Upper lobe of left lung (tissue), 6 donors: ENCODE measurements at places on chromosomes 5 and 9.

GRCh38 chr9:36840898-36841536, 193.1 kb downstream of the PAX5 start:
- H3K27me3 ChIP-seq = no peaks in the 10 kb centered on the region
- no peaks in the 10 kb centered on the region for H3K36me3 ChIP-seq
- H3K4me3 ChIP-seq = no peak overlapping the region
- H3K4me1 ChIP-seq = no peaks in the 10 kb centered on the region
- no peak for DNase-seq
- no peak overlapping the region for H3K27ac ChIP-seq

DNA sequence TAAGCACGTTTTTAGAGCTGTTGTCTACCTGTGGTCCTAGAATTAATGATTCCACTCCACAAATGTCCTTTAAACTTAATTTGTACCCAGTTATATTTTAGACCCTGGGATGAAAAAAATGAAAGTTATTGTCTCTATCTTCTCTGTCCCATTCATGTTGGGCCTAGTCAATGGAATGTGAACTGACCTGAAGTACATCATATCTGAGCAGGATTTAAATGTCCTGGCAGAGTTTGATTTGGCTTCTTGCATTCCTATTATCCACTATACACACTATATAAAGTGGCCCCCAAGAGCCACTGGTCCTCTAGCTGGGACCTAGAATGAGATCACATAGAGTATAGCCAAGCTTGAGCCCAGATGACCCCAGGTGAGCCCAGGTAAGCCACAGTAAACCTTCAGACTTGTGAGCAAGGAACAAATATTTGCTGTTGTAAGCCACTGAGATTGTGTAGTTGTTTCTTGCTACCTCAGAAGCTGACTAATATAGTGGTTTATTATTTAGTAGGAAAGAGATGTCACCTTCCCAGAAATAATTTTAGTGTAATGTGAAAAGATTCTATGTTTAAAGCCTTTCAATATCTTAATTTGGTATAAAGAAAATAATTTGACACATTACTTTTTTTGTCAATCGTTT, 37.1 kb upstream of the C6 start:
- no peaks in the 10 kb centered on the region for H3K36me3 ChIP-seq
- H3K27ac ChIP-seq = no peak overlapping the region
- DNase-seq = no peak

GRCh38 chr9:72636621-72637020, 115.2 kb downstream of the TMC1 start:
- H3K4me3 ChIP-seq = no peak overlapping the region
- H3K4me1 ChIP-seq = no peaks in the 10 kb centered on the region
- no peaks in the 10 kb centered on the region for H3K27me3 ChIP-seq
- H3K27ac ChIP-seq = no peak overlapping the region
- no peak for DNase-seq

GRCh38 chr9:33222031-33222430, 17.9 kb upstream of the SPINK4 start:
- peaks cover 17% of the 10 kb centered on the region for H3K4me1 ChIP-seq
- H3K27me3 ChIP-seq = no peaks in the 10 kb centered on the region
- no peak for DNase-seq
- no peak overlapping the region for H3K4me3 ChIP-seq
- no peak overlapping the region for H3K27ac ChIP-seq

- no peak overlapping the region for H3K27ac ChIP-seq
- no peak overlapping the region for H3K4me3 ChIP-seq
- DNase-seq = no peak
These were observed 58.1 kb downstream of the ICE1 start for GRCh38 chr5:5480481-5481111.

- H3K4me3 ChIP-seq = no peak overlapping the region
- no peak overlapping the region for H3K27ac ChIP-seq
- no peak for DNase-seq
- no peaks in the 10 kb centered on the region for H3K27me3 ChIP-seq
These were observed 9.1 kb upstream of the DAB2 start for GRCh38 chr5:39433848-39434247.

GRCh38 chr5:32355686-32356085, 42.9 kb upstream of the MTMR12 start:
- DNase-seq = no peak
- no peak overlapping the region for H3K4me3 ChIP-seq
- no peaks in the 10 kb centered on the region for H3K4me1 ChIP-seq
- peaks cover 15% of the 10 kb centered on the region for H3K36me3 ChIP-seq
- no peak overlapping the region for H3K27ac ChIP-seq

GRCh38 chr9:82829818-82830217, 233.1 kb downstream of the RASEF start:
- DNase-seq = no peak
- no peak overlapping the region for H3K4me3 ChIP-seq
- H3K4me1 ChIP-seq = no peaks in the 10 kb centered on the region
- no peaks in the 10 kb centered on the region for H3K27me3 ChIP-seq
- no peak overlapping the region for H3K27ac ChIP-seq

- H3K27me3 ChIP-seq = no peaks in the 10 kb centered on the region
- no peak overlapping the region for H3K27ac ChIP-seq
- no peak for DNase-seq
- H3K4me1 ChIP-seq = no peaks in the 10 kb centered on the region
These were observed 194.4 kb upstream of the SLC27A6 start for GRCh38 chr5:128770907-128771306.

GRCh38 chr9:94277885-94278536, 18.9 kb downstream of the ZNF169 start:
- no peak overlapping the region for H3K27ac ChIP-seq
- H3K4me1 ChIP-seq = no peaks in the 10 kb centered on the region
- no peak for DNase-seq
- H3K36me3 ChIP-seq = peaks cover 20% of the 10 kb centered on the region

GRCh38 chr5:111201705-111202104, 22.5 kb upstream of the CAMK4 start:
- H3K27ac ChIP-seq = no peak overlapping the region
- H3K4me3 ChIP-seq = no peak overlapping the region
- DNase-seq = no peak
- H3K27me3 ChIP-seq = no peaks in the 10 kb centered on the region

GRCh38 chr9:36971935-36972488, 62.1 kb downstream of the PAX5 start:
- H3K4me1 ChIP-seq = no peaks in the 10 kb centered on the region
- H3K4me3 ChIP-seq = no peak overlapping the region
- no peak overlapping the region for H3K27ac ChIP-seq
- no peaks in the 10 kb centered on the region for H3K27me3 ChIP-seq

- H3K27me3 ChIP-seq = no peaks in the 10 kb centered on the region
- DNase-seq = no peak
- no peak overlapping the region for H3K27ac ChIP-seq
- H3K4me3 ChIP-seq = no peak overlapping the region
These were observed 129.7 kb downstream of the RAPGEF6 start for GRCh38 chr5:131505237-131505908.

DNA sequence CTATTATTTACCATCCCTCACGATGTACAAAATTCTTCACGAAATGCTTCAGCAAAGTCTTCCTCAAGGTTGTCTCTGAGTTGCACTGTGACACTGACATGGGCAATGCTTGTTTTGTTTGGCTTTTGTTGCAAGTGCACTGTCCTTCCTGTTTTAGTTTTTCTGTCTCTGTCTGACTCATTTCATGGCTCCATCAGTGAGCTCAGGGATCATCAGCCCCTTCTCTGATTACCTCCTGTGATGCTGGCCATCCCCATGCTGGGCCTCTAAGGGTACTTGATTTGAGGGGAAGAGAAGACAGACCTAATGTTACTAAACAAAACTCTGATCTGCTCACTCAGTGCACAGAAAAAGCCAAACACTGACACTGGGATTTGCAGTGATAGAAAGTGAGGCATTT, 37.6 kb upstream of the STX17 start:
- no peak overlapping the region for H3K27ac ChIP-seq
- no peaks in the 10 kb centered on the region for H3K36me3 ChIP-seq
- H3K27me3 ChIP-seq = no peaks in the 10 kb centered on the region
- H3K4me1 ChIP-seq = no peaks in the 10 kb centered on the region
- DNase-seq = no peak

GRCh38 chr9:70398145-70398556, 16.3 kb downstream of the KLF9 start:
- H3K36me3 ChIP-seq = no peaks in the 10 kb centered on the region
- H3K4me3 ChIP-seq = no peak overlapping the region
- no peak for DNase-seq
- H3K27me3 ChIP-seq = no peaks in the 10 kb centered on the region
- H3K4me1 ChIP-seq = peaks cover 94% of the 10 kb centered on the region

GRCh38 chr5:105101577-105101976, 1539.0 kb upstream of the NUDT12 start:
- no peak overlapping the region for H3K27ac ChIP-seq
- no peak for DNase-seq
- peaks cover 3% of the 10 kb centered on the region for H3K4me1 ChIP-seq
- no peaks in the 10 kb centered on the region for H3K27me3 ChIP-seq
- H3K36me3 ChIP-seq = no peaks in the 10 kb centered on the region
- H3K4me3 ChIP-seq = no peak overlapping the region

DNA sequence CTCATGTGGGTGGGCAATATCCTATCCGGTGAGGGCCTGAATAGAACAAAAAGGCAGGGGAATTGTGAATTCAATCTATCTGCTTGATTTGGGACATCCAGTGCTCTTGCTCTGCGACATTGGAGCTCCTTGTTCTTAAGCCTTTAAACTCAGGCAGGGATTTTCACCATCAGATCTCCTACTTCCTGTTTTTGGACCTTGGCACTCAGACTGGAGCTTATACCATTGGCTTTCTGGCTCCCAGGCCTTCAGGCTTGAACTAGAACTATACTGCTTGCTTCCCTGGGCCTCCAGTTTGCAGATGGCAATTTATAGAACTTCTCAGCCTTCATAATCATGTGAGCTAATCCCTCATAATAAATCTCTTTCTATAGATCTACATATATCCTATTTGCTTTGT, 134.3 kb upstream of the CLINT1 start:
- H3K27me3 ChIP-seq = no peaks in the 10 kb centered on the region
- H3K4me3 ChIP-seq = no peak overlapping the region
- no peak overlapping the region for H3K27ac ChIP-seq
- no peaks in the 10 kb centered on the region for H3K36me3 ChIP-seq
- H3K4me1 ChIP-seq = no peaks in the 10 kb centered on the region
- no peak for DNase-seq

GRCh38 chr9:137960496-137960895, 82.9 kb downstream of the CACNA1B start:
- H3K27me3 ChIP-seq = no peaks in the 10 kb centered on the region
- H3K27ac ChIP-seq = no peak overlapping the region
- no peaks in the 10 kb centered on the region for H3K36me3 ChIP-seq
- H3K4me3 ChIP-seq = no peak overlapping the region

DNA sequence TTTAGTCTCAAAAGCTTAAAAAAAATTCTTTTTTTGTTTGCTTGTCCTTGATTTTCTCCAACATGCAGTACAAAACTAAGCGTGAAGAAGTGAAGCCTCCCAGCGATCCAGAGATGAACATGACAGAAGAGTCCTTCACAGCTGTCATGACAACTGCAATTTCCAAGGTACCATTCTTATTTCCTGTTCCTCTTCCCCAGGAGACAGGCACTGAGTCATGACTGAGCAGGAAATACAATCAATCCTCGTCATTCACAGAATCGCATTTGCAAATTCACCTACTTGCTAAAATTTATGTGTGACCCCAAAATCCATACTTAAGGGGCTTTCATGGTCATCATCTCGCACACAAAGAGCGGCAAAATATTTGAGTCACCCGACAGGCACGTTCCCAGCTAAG, 77.3 kb downstream of the SLC1A1 start:
- no peak overlapping the region for H3K4me3 ChIP-seq
- H3K4me1 ChIP-seq = no peaks in the 10 kb centered on the region
- DNase-seq = no peak
- no peaks in the 10 kb centered on the region for H3K36me3 ChIP-seq
- no peaks in the 10 kb centered on the region for H3K27me3 ChIP-seq

- H3K36me3 ChIP-seq = no peaks in the 10 kb centered on the region
- no peak overlapping the region for H3K27ac ChIP-seq
- H3K4me3 ChIP-seq = no peak overlapping the region
- H3K27me3 ChIP-seq = no peaks in the 10 kb centered on the region
- H3K4me1 ChIP-seq = no peaks in the 10 kb centered on the region
These were observed 665.1 kb downstream of the CDH18 start for GRCh38 chr5:19322716-19323485.

GRCh38 chr5:141003031-141003430, 36.8 kb downstream of the PCDHAC2 start:
- H3K4me1 ChIP-seq = peaks cover 28% of the 10 kb centered on the region
- no peak for DNase-seq
- H3K36me3 ChIP-seq = no peaks in the 10 kb centered on the region
- no peak overlapping the region for H3K4me3 ChIP-seq
- H3K27ac ChIP-seq = no peak overlapping the region
- no peaks in the 10 kb centered on the region for H3K27me3 ChIP-seq

DNA sequence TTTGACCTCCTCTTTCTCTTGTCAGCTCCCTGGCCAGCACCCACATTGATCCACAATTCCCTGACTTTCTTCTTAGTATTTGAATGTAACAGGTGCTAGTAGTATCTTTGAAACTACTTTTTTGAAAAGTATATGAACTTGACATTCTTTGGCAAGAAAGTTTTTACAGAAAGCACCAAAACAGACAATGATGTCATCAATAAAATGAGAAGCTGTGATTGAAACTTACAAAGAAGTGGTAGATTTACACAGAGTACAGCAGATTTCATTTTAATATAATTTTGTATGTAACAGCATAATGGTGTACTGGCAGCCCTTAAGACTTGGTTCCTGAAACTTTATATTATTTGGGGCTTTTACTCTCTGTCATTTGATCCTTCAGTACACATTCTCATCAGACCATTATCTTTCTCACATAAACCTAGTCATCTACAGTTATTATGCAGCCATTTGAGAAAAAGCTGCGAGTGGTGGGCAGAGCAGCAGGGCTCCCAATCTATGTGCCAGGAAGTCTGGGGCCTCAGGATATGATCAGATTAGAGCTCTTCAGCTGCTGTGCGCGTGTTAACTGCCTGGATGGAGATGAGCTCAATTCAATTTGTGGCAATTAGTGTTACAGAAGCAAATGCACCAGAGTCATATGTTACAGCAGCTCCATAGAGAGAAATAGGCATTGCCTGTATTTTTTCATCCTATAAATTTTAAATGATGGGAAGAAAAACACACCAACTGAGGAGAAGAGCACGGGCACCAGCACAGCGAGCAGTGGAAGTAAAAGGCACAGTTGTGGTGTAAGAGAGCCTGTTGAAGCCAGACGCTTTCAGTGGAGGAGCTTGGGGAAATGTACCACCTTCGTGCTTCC, 126.1 kb downstream of the STARD4 start:
- no peak for DNase-seq
- no peaks in the 10 kb centered on the region for H3K27me3 ChIP-seq
- no peaks in the 10 kb centered on the region for H3K36me3 ChIP-seq
- H3K27ac ChIP-seq = no peak overlapping the region
- H3K4me3 ChIP-seq = no peak overlapping the region
- H3K4me1 ChIP-seq = no peaks in the 10 kb centered on the region

DNA sequence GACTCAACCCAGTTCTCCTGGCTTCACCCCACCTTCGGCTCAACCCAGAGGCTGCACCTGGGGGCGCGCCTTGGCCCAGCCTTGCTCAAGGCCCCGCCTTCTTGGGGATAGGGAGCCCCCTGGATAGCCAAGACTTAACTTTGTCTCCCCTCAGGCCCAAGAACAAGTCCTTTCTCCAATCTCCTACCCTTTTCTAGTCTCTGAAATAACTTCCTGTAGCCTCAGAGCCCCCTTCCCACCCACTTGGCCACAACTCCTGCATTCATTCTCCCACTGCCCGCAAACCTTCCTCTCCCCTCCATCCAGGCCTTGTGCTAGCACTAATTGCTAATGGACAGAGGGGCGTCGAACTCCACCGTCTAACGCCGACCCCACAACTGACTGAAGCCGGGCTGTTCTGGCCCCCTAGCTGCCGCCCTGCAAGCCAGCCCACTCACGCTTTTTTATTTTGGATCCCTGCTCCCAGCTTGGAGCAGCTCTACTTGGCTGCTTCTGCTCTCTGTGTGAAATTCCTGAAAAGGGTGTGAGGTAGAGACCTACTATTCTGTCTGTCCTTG, 579 bp upstream of the ASTN2 start:
- DNase-seq = peak; percentile 13
- H3K4me1 ChIP-seq = peaks cover 26% of the 10 kb centered on the region
- H3K27me3 ChIP-seq = no peaks in the 10 kb centered on the region
- peak overlapping the region; percentile 48 for H3K4me3 ChIP-seq
- H3K27ac ChIP-seq = no peak overlapping the region
